ENCODE measurements at places on chromosomes 2 and 18.

DNA sequence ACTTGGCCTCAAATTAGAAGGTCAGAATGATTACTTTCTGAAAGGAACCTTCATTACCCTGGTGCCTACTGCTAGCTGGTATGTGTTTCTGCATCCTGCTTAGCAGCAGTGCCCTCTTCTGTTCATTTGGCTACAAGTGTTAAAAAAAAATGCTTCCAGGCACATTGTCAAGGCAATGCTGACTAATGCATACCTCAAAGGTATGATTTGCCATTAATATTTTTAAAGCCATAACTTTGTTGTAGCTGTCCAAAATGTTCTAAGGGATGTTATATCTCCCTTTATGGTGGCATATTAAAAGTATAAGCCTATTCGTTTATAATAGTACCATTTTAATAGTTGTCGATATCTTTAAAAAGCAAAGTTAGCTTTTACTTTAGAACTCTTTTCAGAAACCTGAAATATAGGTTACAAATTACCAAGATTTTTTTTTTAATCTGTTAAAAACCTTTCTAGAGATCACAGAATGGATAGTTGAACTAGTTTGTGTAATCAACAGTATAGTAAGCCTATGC, 52.0 kb upstream of the FAM171B start:
- DNase-seq, result peak; percentile 29

DNA sequence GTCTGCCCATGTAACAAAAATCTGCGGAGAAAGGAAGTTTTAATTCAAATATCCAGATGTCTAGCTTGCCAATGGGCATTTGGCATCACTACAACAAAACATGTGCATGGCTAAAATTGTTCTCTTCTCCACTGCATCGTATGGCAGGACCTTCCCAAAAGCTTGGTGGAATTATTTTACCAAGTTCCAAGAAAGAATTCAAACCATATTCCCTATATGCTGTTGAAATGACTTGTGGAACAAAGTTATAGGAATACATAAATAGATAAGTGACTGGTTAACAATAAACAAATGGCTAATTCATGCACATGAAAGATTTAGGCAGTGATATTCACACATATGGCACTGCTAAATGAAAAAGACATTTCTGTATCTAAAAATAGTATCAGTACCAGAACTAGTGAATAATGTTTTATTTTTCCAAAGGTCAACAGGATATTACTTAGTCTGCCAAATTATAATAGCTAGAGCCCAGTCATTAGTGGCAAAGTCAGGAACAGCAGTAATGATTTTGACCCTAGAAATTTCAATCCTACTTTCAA, 425.4 kb upstream of the VRK2 start:
- no peak for DNase-seq

DNA sequence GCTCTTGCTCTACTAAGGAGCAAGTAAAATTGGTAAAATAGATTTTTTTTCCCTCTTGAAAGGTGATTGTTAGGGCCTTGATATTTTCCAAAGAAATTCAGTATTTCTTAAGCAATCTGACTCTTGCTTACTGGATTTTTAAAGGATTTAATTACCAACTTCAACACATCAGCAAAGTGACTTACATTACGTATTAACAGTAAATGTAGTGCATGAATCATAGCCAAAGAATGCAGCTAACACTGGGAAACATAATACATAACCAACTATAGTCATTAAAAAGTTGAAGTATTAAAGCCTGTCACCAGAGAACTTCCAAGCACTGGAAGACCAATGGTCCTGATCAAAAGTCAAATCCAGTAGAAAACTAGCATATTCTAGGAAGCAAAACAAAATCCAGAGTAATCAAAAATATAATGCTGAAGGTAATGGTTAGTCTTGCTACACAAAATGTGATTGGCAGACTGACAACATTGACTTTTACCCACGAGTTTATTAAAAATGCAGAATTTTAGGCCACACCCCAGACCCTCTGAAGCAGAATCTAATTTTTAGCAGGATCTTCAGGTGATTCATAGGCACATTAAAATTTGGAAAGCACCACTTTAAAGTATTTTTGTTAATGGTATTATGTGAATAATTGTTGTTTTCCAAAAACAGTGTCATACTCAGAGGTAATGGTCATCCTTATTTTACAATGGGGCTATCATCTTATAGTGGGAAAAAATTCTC, 31.8 kb upstream of the CAVIN2 start:
- DNase-seq, result no peak

DNA sequence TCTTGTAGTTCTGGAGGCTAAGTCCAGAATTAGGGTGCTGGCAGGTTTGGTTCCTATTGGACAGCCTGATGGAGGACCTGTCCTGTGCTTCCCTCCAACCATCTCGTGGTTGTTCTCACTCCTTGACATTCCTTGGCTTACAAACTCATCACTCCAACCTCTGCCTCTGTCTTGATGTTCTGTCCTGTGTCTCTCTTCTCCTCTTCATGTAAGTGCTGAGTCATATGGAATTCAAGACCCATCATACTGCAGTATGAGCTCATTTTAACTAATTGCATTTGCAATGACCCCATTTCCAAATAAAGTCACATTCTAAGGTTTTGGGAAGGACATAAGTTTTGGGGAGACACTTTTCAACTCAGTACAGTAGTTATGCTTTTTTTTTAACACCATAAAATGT, 374.7 kb downstream of the TRIB2 start:
- no peak for DNase-seq

DNA sequence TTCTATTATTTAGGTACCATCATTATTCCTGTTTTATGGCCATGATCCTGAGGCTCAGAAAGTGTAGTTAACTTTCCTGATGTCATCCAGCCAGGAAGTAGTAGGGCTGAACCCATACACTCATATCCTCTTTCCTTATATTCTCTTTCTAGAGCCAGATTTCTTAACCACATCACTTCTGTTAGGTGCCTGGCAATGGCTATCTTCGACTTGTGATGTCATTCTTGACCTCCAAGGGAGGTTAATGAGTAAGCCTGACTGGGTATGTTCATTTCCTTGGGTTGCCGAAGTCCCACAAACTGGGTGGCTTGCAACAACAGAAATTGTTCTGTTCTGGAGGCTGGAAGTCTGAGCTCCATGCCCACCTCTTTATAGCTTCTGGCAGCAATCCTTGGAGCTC, 43.4 kb downstream of the ITGB6 start:
- DNase-seq, result no peak

GRCh38 chr2:214019229-214019972, 391.5 kb upstream of the VWC2L start:
- no peak for DNase-seq

GRCh38 chr2:142946941-142947340, 69.5 kb downstream of the KYNU start:
- no peak for DNase-seq

- DNase-seq, result no peak
These were observed 1.6 kb upstream of the RHOB start for GRCh38 chr2:20444993-20445910.

GRCh38 chr2:196783431-196784094, 15.9 kb downstream of the GTF3C3 start:
- no peak for DNase-seq

- no peak for DNase-seq
These were observed 286.5 kb downstream of the CPS1 start for GRCh38 chr2:210842896-210843295.

- peak; percentile 47 for DNase-seq
These were observed 772.2 kb downstream of the SUCLG1 start for GRCh38 chr2:83686863-83687262.

DNA sequence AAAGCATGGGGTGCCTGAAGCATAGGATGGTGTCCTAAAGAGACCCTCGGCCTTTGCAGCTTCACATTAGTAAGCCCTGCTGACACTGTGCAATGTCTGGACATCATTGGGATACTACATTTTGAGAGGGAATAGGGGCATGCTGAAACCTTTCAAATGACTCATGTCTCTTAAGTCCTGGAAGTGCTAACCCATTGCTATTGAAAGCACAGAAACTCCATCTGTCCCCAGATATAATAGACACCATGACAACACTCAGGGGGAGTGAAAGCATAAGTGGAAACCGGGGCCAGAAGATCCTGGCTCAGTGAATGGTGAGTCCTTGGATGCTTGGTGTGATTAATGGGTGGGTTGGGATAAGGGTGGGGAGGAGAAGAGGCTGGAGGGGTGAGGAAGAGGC, 595.5 kb upstream of the ID2 start:
- DNase-seq, result no peak

DNA sequence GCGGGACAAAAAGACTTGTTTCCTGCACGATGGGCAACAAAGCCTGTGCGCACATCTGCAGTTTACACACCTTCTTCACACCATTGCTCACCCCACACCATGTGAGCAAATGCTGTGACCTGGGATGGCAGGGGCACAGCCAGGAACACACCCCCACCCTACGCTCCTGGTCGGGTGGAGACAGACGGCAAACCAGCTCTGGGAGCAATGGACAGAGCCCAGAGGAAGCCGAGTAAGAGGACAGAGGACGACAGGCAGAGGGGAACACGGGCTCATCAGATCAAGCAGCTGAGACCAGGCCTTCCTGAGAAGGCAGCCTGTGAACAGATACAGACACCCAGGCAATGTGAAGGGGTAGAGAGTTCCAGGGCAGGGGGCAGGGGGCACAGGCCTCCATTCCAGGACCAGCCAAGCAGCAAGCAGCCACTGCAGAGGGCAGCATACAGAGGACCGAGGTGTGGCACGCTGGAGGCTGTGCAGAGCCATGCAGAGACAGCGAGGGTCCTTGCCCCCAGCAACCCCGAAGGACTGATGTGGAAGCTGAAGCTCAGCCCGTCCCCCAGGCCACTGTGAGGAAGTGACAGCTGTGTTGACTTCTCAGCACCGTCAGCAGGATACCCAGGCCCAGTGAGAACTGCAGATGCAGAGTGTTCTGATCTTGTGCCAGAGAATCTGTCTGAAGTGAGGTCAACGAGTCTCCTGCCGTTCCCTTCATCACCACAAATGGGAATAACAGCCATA, 46.2 kb downstream of the PARD6G start:
- DNase-seq, result peak; percentile 44

GRCh38 chr2:106109675-106110424, 84.3 kb downstream of the UXS1 start:
- DNase-seq, result no peak

DNA sequence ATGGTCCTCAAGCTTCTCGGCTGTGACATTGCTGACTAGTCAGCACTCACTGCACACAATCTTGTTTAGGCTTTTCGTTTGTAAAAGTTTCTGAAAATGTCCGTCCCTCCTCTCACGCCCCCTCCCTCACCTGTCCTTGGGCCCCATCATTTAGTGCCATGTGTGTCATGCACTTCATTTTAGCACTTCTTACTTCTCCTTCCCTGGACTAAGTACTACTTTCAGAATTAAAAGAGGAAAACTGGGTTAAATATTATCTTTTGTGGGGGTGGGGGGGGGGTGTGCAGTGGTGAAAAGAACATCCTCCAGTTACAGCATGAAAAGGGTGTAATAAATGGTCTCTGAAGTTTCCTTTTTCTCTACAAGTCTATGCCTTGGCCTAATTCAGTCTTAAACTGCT, 182.0 kb upstream of the SP5 start:
- DNase-seq, result no peak

GRCh38 chr2:171160956-171161740, 455 bp upstream of the TLK1 start:
- DNase-seq, result peak; percentile 50

DNA sequence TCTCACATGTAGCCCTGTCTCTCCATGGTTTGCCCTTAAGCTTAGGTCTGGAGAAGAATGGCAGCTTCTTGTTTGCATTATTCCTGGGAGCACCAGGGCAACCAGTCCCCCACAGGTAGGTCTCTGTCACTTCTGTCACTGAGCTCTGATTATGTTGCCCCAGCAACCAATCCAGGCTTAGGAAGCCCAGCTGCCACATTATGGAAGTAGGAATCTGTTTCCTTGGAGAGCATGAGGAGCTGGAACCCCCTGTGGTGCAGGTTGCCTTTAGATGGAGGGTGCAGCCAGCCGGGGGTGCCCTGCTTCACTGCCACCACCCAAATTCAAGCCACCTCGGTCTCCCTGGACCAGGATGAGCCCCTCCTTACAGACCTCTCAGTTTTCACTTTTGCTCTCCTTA, 4.8 kb downstream of the RESP18 start:
- peak; percentile 5 for DNase-seq

DNA sequence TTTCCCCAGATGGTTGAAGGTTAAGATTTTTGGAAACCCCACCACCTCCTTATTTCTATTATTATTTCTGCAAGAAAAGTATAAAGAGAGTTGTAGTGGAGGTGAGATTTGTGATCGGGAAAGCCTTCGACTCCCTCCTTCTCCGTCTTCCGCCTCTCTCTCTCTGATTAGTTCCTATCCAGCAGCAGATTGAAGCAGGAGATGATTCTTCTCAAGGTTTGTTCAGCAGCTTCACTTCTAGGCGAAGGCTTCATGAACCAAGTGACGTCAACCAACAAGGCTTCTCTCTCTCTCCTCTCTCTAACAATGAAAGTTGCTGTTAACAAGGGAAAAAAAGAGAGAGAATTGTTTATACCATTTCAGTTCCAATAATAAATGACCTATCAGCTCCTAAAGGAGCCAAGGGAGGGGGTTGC, at the start of gene BAZ2B:
Gene BAZ2B (minus strand): TSS at position 263 of the 416 bp plus-strand sequence. CDS start 137,829 bp downstream, outside the sequence.
- DNase-seq, result peak; percentile 39

DNA sequence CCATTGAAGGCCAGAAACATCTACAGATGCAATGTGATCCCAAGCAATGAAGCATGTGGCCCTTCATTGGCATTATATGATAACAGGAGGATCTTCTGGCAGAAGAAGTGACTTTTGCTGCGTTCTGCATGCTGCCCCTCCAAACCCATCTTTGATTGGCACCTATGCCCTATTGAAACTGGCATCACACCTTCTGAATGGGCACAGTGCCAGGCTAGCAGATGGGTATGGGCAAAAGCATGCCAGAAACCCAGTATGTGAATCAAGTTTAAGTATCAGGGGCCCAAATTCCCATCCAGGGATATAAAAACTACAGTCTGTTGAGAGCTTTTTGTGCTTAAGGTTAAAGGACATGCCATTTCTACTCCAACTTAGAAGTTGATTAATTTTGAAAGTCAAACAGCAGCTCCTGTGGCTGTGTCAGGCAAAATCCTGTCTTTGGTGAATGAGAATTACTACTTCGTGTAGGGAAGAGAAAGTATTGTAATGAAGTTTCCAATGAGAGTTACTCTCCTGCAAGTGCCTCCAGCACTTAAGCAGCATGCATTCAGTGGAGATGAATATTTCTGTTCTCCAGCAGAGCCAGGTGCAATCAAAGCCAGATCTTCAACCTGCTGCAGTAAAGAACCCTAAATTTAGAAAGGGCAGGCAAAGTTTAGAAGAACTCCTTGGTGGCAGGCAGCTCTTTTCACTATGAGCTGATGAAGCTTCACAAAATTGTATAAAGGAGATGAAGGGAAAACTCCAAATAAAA, 8.6 kb downstream of the VRK2 start:
- peak; percentile 87 for DNase-seq

- DNase-seq, result no peak
These were observed 536.9 kb downstream of the TMX3 start for GRCh38 chr18:68177807-68178702.
